ENCODE measurements at places on chromosomes 5 and 9.

DNA sequence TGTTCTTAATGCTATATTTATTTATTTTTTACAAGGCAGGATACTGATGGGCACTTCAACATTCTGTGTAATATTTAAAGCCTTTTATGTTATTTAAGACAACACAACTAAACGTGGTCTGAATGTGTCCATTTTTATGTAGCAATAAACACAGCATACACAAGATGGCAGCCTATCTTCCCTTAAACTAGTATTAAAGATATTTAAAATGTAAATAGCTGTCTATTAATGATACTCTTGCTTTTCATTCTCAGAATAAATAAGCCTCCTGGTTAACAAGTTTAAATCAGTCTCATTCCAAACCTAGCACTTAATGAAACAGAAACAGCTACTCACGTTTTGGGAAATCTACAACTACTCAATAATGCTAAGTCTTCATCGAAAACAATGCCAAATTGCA, 315.7 kb downstream of the MCTP1 start:
- peak; percentile 27 for DNase-seq

- DNase-seq, result no peak
Observed at GRCh38 chr5:39169081-39169480, 50.3 kb downstream of the FYB1 start.

DNA sequence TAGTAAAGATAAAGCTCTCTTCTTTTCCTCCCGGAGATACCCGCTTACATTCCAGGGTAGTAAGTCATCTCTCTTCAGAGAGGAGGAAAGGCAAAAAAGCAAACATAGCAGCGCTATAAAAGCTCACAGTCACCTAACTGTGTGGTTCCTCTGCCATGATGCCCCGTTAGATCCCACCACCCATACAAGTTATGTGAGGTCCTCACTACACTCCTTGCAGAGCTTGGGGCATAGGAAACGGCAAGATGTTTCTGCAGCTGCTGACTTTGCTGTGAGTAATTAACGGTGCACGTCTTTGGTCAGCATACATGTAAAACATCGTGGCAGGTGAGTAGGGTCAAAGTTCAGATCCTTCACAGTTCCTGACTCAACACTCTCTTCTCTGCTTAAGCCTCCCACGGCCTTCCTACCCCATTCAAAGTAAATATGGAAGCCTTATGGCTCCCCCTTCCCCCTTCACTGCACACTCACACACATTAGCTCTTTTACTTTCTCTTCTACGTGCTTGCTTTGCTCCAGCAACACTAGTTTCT, 218.9 kb downstream of the DIRAS2 start:
- DNase-seq, result no peak

DNA sequence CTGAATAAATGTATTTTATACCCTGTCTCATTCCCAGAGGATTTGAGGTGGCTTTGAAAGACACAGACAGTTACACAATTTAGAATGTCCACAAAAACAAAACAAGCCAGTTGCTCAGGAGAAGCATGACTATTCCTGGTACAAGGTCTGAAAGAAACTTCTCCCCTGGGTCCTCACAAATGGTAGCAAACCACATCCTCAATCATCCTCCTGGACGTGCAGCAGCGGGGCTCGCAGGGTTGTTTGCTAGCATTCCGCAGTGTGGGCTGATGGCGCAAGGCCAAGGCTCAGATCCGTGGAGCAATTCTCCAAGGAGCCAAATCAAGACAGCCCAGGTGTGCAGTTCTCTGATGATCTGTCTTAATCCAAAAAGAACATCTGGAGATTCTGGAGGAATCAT, 210.3 kb downstream of the ACTL7B start:
- DNase-seq, result no peak

DNA sequence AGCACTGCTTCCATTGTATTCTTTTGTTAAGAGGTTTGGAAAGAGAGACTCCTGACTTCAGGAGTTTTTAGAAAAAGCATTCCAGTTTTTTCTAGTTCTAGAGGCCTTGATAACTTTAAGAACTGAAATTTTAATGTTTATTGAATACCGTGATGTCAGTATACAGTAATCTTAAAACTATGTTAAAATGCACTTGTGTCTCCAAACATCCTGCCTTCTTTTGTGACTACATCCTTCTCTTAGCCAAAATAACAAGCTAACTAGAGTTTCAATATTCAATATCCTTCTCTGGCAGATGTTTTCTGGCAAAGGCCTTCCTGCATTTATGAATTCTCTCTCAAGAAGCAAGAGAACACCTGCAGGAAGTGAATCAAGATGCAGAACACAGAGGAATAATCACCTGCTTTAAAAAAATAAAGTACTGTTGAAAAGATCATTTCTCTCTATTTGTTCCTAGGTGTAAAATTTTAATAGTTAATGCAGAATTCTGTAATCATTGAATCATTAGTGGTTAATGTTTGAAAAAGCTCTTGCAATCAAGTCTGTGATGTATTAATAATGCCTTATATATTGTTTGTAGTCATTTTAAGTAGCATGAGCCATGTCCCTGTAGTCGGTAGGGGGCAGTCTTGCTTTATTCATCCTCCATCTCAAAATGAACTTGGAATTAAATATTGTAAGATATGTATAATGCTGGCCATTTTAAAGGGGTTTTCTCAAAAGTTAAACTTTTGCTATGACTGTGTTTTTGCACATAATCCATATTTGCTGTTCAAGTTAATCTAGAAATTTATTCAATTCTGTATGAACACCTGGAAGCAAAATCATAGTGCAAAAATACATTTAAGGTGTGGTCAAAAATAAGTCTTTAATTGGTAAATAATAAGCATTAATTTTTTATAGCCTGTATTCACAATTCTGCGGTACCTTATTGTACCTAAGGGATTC, 43.1 kb downstream of the NDFIP1 start:
- peak; percentile 45 for DNase-seq

- no peak for DNase-seq
Observed at GRCh38 chr9:86485359-86485758, 131.1 kb upstream of the TUT7 start.

Data from NCI-H1694 (cell line).